Occipital lobe (tissue), 3 donors: ENCODE measurements at places on chromosomes 12 and 14. TPM values are rescaled to one million over a fixed set of nuclear protein-coding genes. Genes with fewer than 3 reads are reported as not detected.

- DNase-seq: no peak
These were observed 2.2 kb upstream of the EP400 start for GRCh38 chr12:131947482-131948027.

Gene LLPH
- 8.9 TPM for total RNA-seq

Gene SDR9C7
- 0.31 TPM for total RNA-seq

Gene RIPK3
- total RNA-seq: 0.47 TPM

Gene OTOGL
- total RNA-seq: 0.62 TPM

GRCh38 chr12:116483959-116484750 lies 75.0 kb upstream of the MAP1LC3B2 start:
- no peak for DNase-seq

DNA sequence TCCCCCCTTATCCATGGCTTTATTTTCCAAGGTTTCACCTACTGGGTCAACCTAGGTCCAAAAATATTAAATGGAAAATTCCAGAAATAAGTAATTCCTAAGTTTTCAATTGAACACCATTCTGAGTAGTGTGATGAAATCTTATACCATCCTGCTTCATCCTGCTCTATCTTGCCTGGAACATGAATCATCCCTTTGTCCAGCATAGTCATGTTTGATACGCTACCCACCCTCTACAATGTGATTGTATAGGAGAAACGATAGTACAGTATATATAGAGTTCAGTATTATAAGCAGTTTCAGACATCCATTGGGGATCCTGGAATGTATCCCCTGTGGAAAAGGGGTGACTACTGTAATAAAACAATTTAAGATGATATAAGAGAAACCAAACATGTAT lies 62.2 kb downstream of the IFNG start:
- DNase-seq: no peak

Gene SLC24A4
- total RNA-seq: 0.31 TPM

Gene FOXG1
- 75.5 TPM for total RNA-seq

Gene FOXN4
- total RNA-seq: 0.16 TPM
